ENCODE measurements at places on chromosomes 1 and 21.

DNA sequence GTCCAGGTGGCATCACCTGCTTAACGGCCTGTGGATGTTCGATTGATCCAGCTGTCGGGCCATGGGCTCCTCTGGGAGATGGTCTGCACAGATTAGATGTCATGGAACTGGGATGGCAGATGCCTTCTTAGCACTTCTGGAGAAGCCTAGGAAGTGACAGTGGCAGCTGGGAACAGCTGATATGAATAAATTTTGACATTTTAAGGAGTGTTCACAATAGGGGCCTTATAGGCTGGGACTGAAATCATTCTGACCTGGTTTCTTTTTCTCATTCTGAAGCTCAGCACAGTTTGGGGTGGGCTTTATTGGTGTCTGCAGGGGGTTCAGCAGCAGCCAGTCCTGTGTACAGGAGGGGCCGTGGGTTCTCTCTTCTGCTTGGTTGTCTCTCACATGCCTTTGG, 175.3 kb downstream of the CACNA1E start:
- H3K4me3 ChIP-seq: no peak overlapping the region
- H3K27ac ChIP-seq: no peak overlapping the region
- no peaks in the 10 kb centered on the region for H3K36me3 ChIP-seq

DNA sequence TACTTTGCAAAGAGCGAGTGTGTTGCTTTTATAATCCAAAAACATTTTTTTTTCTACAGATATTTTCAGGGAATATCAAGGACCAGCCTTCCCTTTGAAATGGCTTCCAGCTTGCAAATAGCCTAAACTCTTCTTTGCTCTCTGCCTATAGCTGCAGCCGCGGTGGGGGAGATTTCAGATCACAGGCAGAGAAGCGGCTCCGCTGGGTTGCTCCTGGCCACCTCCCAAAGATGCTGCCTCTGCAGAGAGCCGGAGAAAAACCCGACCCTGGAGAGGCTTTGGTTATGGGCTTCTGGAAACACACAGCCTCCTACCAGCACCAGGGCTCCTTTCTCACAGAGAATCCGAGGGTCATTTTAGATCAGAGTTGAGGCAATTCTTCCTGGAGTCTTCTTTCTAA, 18.6 kb upstream of the PAX7 start:
- no peaks in the 10 kb centered on the region for H3K36me3 ChIP-seq
- H3K27me3 ChIP-seq: peaks cover 46% of the 10 kb centered on the region
- no peaks in the 10 kb centered on the region for H3K4me1 ChIP-seq
- no peak for DNase-seq

GRCh38 chr1:22238356-22239224, 95.7 kb upstream of the WNT4 start:
- no peaks in the 10 kb centered on the region for H3K4me1 ChIP-seq
- H3K4me3 ChIP-seq: no peak overlapping the region
- H3K36me3 ChIP-seq: no peaks in the 10 kb centered on the region
- H3K27me3 ChIP-seq: peaks cover 58% of the 10 kb centered on the region
- no peak overlapping the region for H3K27ac ChIP-seq

- DNase-seq: no peak
- H3K36me3 ChIP-seq: peaks cover 20% of the 10 kb centered on the region
- H3K27ac ChIP-seq: no peak overlapping the region
Observed at GRCh38 chr1:33093004-33093403, 12.1 kb downstream of the AZIN2 start.

DNA sequence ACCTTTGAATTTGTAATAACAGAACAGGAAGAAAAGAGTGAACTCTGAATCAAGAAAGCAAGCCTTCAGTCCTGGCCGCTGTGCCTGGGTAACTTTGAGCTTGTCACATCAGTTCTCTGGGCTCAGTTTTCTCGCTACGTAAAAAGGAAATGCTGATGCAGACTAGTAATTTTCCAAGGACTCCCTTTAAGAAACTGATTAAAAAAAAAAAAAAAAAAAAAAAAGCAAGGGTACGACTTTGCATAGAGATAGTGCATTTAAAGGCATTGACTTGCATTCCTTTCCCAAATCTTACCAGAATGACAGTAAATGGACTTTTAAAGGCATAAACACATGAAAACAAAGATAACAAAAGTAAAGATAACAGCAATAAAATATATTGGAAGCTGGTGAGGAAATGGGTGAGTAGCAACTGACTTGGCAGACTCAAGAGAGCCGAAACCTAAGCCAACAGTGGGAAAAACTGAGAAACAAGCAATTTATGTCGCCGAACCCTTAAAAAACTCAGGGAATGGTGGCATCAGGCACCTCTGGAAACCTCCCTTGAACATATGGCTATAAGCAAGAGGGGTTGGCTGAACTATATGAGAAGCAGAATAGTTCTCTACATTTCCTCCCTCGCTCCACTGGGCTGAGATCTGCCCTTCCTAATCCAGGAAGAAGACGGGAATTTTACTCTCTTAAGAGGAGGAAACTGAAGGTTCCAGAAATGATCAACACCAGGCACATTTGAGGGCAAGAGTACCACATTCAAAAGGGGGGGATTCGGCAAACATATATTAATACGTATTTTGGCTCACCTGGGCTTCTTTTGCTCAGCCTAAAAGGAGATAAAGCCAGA, 189.2 kb downstream of the CDC7 start:
- no peaks in the 10 kb centered on the region for H3K27me3 ChIP-seq
- no peaks in the 10 kb centered on the region for H3K4me1 ChIP-seq
- H3K27ac ChIP-seq: no peak overlapping the region
- DNase-seq: peak; percentile 58
- H3K4me3 ChIP-seq: no peak overlapping the region

DNA sequence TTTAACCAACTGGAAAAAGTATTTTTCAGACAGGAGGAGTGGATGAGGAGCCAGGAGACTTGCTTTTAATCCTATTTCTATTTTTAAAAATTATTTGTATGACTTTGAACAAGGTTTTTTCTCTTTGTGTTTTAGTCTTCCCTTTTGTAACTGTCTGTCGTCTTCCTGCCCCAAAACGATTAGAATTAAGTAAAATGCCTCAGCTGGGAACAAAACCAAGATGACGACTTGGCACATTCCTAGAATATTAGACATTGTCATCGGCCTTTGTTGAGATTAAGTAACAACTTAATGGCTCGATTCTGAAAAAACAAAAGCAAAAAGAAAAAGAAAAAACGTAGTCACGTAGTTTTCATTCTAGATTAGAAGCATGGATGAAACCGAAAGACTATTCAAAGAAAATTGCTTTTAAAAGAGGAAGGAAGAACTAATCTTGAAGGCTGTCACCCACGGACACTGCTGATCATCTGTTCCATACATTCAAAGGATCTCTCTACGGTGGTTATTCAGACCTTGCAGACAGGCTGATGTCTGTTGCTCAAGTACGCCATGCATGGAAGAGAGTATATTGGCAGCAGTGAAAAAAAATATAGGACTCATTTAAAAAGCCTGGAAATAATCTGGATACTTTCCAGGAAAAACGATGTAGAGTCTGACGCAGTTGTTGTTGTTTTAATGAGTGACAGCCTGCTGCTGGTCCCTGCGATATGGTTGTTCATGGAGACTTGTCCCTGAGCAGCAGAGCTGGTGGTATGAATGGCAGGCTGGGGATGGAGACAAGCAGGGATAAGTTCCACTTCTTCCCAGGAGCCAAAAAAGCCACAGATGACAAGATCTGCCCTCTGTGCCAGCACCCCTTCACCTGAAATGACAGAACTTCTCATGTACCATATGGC, 16.8 kb downstream of the GNG4 start:
- peak overlapping the region; percentile 36 for H3K27ac ChIP-seq
- H3K27me3 ChIP-seq: peaks cover 34% of the 10 kb centered on the region
- DNase-seq: no peak
- H3K36me3 ChIP-seq: no peaks in the 10 kb centered on the region
- no peak overlapping the region for H3K4me3 ChIP-seq

- H3K36me3 ChIP-seq: peaks cover 9% of the 10 kb centered on the region
- no peak overlapping the region for H3K4me3 ChIP-seq
- no peaks in the 10 kb centered on the region for H3K27me3 ChIP-seq
- no peak for DNase-seq
- H3K4me1 ChIP-seq: no peaks in the 10 kb centered on the region
- H3K27ac ChIP-seq: no peak overlapping the region
Observed at GRCh38 chr1:213089924-213090677, 39.1 kb downstream of the RPS6KC1 start.

DNA sequence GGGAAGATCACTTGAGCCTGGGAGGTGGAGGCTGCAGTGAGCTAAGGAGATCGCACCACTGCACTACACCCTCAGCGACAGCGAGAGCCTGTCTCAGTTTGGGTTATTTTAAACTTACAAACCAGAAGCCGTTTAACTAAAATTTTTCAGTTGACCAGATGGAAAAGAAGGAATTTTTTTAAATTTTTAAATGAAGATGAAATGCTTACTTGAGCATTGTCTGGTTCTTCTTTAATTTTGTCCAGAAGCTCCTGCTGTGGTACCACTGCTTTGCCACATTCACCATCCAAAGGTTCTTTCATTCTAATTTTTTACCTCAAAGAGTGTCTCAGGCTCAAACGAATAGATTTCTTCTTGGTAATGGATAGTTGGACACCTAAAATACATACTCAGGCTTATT, 1.4 kb downstream of the ZMYM6 start:
- H3K27me3 ChIP-seq: no peaks in the 10 kb centered on the region
- H3K27ac ChIP-seq: no peak overlapping the region
- H3K4me3 ChIP-seq: no peak overlapping the region
- peak; percentile 2 for DNase-seq

DNA sequence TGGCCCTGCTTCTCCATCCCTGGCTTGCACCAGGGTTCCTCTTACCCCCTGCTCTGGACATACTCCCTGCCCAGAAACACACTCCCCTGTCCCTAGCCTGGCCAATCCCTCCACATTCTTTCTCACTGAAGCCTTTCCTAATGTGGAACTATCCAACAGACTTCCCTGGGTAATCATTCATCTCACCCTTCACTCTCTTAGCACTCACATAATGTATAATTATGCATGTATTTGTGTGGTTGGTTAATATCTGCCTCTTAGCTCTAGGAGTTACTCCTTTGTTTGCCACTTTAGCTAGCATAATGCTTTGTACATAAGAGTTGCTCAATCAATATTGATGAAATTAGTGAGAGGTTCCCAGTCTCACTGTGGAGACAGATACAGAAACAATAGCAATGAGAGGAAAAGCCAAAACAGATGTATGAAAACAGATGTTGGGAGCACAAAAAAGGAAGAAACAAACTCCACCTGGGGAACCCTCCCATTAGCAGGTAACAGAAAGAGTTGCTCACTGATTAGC, 76.9 kb upstream of the WARS2 start:
- H3K27ac ChIP-seq: no peak overlapping the region
- no peaks in the 10 kb centered on the region for H3K4me1 ChIP-seq
- H3K36me3 ChIP-seq: no peaks in the 10 kb centered on the region
- no peak overlapping the region for H3K4me3 ChIP-seq
- H3K27me3 ChIP-seq: no peaks in the 10 kb centered on the region

DNA sequence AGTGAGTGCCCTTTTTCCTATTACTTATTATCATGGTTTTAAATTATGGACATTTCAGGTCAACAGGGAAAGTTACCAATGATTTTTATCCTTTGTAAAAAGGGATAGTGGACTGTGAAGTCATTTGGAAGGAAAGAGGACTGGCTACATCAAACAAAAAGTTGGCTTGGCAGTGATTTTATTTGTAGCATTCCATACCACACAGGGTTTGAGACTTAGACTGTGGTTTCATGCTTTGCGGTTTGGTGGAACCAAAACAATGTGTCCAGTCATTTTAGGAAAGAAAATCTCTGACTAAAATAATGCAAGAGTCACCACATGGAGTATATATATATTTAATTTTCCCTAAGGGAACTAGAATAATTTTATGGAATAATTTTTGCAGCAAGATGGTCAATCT, 239.5 kb downstream of the HMCN1 start:
- peak; percentile 76 for DNase-seq
- H3K27me3 ChIP-seq: no peaks in the 10 kb centered on the region
- H3K4me3 ChIP-seq: no peak overlapping the region
- peak overlapping the region; percentile 98 for H3K27ac ChIP-seq

DNA sequence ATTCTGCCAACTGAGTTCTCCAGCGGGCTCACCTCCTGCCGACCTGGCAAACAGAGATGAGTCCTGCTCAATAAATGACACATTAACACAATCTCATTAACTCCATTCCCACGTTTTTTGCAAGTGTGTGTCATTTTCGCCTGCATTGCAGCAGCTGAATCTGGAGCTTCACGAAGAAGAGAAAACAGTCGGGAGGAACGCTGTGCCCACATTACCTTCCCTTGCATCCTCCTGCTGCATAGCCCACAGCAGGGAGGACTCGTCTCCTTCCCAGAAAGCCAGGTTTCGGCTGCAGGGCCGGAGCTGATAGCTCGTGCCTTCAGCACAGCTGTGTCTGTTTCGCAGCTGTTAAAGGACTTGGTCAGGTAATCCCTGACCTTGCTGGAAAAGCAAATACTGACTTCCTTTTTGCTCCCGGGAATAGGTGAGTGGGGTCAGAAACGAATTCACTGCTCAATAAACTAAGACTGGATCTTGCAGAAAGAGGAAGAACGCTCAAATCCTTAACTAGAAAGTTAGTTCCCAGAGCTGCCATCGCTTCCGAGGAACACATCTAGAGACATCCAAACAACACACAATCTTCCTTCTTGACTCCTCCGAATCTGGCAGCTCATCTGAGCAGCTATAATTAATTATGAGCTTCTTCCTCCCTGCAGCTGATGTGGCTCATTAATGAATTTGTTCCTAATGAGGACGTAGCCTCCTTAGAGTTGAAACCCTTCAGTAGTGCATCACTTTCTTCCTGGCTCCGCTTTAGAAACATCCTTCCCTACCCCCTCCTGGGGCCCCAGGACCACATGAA, 33.0 kb downstream of the KANK4 start:
- no peak overlapping the region for H3K4me3 ChIP-seq
- no peak for DNase-seq
- H3K27ac ChIP-seq: no peak overlapping the region
- peaks cover 13% of the 10 kb centered on the region for H3K4me1 ChIP-seq
- H3K36me3 ChIP-seq: no peaks in the 10 kb centered on the region

DNA sequence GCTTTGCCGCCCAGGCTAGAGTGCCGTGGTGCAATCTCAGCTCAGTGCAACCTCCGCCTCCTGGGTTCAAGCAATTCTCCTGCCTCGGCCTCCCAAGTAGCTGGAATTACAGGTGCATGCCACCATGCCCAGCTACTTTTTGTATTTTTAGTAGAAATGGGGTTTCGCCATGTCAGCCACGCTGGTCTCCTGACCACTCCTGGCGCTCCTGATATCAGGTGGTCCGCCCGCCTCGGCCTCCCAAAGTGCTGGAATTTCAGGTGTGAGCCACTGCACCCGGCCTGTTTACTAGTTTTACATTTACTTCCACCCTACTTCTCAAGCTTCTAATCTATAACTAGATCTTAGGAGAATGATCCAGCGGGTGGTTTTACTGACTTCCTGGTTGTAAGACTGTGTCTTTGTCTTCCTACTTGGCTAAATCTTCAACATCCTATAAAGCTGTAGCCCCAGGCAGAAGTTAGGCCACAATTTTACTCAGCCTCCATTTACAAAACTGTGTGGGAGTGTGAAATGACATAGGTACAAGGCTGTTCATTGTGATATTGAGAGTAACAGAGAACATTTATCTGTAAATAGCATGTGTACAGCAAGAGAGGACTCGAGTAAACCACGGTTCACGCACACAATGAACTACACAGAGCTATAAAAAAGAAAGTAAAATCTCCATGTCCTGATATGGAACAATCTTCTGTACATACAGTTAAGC, 9.6 kb upstream of the POU2F1 start:
- no peak for DNase-seq
- no peaks in the 10 kb centered on the region for H3K4me1 ChIP-seq
- no peak overlapping the region for H3K27ac ChIP-seq
- no peaks in the 10 kb centered on the region for H3K36me3 ChIP-seq
- H3K27me3 ChIP-seq: no peaks in the 10 kb centered on the region

- H3K27ac ChIP-seq: no peak overlapping the region
- peaks cover 24% of the 10 kb centered on the region for H3K4me1 ChIP-seq
- no peak overlapping the region for H3K4me3 ChIP-seq
- no peaks in the 10 kb centered on the region for H3K36me3 ChIP-seq
- no peak for DNase-seq
- peaks cover 14% of the 10 kb centered on the region for H3K27me3 ChIP-seq
Observed at GRCh38 chr1:54139711-54140110, 13.1 kb downstream of the CDCP2 start.

Measured in mesenchymal stem cell (in vitro differentiated cells and primary cell).